ENCODE measurements at places on chromosomes 3 and 15.

DNA sequence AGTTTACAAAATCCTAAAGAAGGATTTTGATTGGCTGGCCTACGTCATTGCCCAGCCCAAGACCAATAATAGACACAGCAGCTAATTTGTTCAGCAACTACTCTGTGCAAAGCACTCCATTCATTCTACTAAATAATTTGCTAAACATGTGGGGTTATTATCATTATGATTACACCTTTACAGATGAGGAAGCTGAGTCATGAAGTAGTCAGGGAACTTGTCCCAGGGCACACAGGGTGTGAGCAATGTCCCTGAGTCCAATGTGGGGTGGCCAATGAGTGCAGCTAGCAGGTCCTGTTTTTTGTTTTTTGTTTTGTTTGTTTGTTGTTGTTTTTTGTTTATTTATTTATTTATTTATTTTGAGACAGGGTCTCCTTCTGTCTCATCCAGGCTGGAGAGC lies 183.6 kb downstream of the ABHD5 start:
- no peak for DNase-seq

DNA sequence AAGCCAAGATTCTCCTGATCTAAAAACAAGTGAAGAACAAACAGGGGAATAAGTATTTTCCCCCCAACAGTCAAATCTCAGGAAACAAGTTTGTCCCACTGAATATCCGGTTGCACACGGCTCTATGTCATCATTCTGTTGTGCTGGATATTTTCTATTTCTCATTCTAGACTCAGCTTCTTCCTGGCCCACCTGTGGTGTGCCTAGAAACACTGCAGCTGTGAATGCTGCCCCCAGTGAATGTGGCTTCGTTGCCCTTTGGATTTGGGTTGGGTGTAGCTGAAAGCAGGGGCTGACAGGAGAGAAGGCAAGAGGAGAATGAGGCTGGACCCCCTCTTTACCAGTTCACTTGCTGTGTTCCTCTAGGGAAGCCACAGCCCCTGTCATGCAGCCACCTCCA lies 181.2 kb upstream of the PROK2 start:
- DNase-seq, result no peak

DNA sequence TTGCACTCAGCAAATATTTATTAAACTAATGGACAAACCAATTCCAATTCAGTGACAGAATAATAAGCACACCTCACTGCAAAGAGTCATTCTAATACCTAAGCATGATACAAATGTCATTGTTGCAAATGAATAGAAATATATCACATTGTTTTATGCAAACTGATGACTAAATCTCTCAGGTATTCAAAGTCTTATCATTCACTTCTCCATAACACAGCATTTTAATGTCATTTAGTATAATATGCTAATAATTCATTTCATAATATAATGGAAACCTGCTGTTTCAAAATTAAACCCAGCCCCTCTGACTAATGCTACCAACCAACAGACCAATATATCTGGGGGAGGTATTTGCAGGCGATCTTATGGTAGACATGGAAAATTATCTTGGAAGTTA lies 71.8 kb downstream of the FGF7 start:
- no peak for DNase-seq

GRCh38 chr3:174101244-174101643 lies 703.7 kb downstream of the NLGN1 start:
- no peak for DNase-seq

- DNase-seq, result no peak
Measured at GRCh38 chr15:36899696-36900095, 200.7 kb downstream of the MEIS2 start.

GRCh38 chr3:40845447-40845846 lies 320.7 kb downstream of the ZNF621 start:
- DNase-seq, result no peak

DNA sequence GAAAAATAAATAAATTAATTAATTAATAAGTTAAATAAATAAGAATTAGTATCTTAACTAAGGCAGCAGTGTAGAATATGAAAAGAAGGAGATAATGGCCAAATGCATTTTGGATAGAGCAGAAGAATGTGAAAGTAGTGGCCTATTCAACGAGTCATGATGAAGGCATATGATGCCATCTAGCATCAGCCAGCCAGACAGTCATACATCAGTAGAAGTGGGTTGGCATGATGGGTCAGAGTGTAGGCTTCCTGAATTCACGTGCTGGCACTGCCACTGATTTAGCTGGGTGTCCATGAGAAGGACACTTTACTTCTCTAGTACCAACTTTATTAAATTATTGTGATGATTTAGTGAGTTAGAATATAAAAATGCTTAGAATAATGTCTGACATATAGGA lies 256.1 kb upstream of the ARPP21 start:
- no peak for DNase-seq

DNA sequence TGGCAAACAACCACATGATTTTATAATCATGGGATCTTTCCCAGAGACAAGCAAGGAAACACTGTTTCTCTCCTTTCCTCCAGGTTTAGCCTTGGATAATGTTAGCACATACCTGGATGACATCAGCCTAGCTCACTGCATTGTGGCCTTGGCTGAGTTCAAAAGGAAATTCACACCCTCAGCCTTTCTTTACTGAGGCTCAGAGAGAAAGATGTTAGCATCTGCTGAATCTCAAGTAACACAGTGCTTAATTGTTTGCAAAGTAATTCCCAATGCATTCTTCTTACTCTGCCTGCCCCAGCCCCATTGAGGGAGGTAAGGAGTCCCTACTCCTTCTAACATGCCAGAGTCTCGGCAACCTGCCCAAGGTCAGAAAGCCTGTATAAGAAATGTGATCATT lies 432.2 kb upstream of the LMCD1 start:
- DNase-seq, result no peak

DNA sequence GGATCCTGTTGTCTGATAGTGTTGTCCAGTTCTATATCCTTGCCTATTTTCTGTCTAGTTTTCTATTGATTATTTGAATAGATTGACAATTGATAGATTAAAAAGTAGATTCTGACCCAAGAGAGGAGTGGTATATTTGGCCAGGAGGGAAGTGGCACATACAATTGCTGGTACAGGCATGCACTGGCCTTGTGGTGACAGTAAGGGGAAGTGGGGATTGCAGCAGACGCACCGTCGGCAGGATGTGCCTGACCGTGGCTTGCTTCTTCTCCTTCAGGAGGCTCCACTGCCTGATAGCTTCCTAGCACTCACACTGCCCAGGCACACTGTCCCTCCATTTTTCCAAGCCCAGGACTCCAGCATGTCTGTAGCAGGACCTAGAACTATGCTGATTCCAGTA lies 10.5 kb downstream of the GABRG3 start:
- no peak for DNase-seq

DNA sequence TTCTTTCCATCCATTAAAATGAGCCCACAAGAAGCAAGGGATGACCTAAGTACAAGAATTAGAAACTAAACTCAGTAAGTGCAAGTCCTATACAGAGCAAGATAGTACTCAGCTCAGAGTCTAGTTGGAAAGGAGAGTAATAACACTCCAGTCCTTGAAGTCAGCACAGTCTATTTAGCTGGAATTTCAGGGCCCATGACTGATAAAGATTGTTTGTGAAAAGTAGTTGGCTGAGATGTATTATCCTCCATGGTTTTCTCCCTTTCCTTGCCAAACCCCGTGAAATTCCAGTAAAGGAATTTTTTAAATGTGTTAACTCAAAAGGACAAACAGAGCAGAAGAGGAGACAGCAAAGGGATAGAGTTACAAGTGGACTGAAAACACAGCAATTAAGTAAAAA lies 127.2 kb upstream of the STT3B start:
- DNase-seq, result no peak
